ENCODE measurements at places on chromosomes 3 and 15.

- DNase-seq, result no peak
Observed at GRCh38 chr15:72827226-72827625, 43.7 kb upstream of the ADPGK start.

- DNase-seq, result no peak
Observed at GRCh38 chr3:40129510-40129909, 180.0 kb upstream of the EIF1B start.

DNA sequence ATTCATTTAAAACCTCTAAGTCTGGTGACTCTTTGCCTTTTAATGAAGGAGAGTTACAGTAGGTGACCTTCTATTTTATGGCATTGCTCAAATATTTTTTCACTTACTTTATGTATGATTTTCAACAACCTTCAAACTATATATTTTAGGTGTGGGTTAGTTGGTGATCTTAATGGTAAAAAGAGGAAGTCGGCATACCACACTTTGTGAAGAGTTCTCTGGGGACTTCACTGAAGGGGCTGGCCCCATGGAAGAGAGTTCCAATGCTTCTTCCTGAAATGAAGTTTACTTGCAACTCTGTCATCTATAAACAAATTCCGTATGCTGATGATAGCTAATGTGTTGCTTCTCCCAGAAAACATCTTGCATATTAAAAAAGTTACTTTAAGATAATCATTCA is 647.0 kb upstream of the SGO1 start:
- no peak for DNase-seq

- no peak for DNase-seq
Observed at GRCh38 chr3:15092686-15093085, 6.3 kb downstream of the RBSN start.

- no peak for DNase-seq
Observed at GRCh38 chr3:36373084-36373483, 7.2 kb upstream of the STAC start.

GRCh38 chr3:71008350-71008935 is 575.1 kb downstream of the FOXP1 start:
- no peak for DNase-seq

- DNase-seq, result no peak
Observed at GRCh38 chr3:31777092-31777491, 204.0 kb downstream of the OSBPL10 start.

GRCh38 chr3:58366699-58367098 is 34.0 kb downstream of the PXK start:
- no peak for DNase-seq

- no peak for DNase-seq
Observed at GRCh38 chr3:859135-859534, 233.7 kb upstream of the CNTN6 start.

GRCh38 chr3:71388535-71389120 is 194.9 kb downstream of the FOXP1 start:
- peak; percentile 32 for DNase-seq

DNA sequence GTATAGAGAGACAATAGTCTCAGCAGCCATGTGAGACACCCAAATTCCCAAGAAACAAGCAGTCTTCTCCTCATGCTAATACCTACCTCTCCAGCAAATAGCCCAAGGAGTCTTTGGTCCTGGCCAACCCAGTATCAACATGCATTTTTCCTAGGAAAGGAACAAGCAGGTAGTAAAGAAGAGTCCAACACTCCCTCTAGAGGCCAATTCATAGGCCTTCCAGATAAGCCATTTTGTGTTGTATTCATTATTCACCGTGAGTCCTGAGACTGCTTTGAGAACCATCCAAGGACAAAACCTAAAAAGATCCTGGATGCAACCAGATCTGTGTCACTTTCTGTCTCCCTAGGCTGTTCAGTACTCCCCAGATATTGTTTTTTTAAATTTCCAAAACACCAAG is 63.6 kb upstream of the SNTN start:
- DNase-seq, result no peak

DNA sequence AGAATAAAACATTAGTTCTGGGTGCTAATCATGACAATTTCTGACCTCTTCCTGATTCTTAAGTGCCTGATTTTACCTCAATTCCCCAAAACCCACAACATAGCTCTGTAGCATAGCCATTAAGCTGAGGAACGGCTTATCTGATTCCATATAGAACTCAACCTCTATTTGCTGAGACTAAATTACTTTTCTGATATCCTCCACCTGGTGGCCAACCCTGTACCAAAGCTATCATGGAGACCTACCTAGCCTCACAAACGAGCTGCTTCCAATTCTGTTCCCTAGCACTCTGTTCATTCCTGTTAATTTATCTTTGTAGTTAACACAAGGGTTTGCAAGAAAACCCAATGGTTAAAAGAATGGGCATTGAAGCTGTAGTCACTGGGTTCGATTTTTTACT is 245.2 kb downstream of the PLOD2 start:
- no peak for DNase-seq

GRCh38 chr3:31979001-31979697 is 1.9 kb downstream of the OSBPL10 start:
- DNase-seq, result no peak

DNA sequence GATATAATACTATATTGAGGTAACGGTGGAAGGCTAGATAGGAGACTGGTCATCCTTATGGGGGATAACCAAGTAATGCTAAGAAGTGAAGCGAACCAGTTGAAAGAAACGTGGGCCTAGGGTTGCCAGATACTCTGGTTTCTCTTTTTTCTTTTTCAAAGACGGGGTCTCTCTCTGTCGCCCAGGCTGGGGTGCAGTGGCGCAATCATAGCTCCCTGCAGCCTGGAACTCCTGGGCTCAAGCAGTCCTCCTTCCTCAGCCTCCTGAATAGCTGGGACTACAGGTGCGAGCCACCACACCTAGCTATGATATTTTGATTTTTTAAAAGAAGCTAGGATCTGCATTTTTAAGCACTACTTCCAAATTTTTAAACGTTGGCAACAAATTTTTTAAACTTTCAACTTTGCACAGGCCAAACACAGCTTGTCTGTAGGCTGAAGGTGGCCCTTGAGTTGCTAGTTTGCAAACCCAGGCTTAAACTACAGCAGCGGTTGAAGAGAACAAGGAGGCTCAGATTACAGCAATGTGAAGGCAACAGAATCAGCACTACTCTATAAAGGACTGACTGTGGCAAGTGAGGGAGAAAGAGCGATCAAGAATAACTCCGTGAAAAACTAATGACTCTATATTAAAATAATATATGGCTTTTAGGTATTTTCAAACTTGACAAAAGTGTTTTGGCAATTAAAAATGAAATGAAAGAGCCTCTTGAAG is 1.2 kb upstream of the RUBCN start:
- no peak for DNase-seq

- DNase-seq, result no peak
Observed at GRCh38 chr3:185508335-185508991, 9.6 kb upstream of the TMEM41A start.

GRCh38 chr3:31004025-31004678 is 109.7 kb upstream of the GADL1 start:
- DNase-seq, result no peak

- DNase-seq, result no peak
Observed at GRCh38 chr15:71761649-71762048, 48.7 kb upstream of the NR2E3 start.

DNA sequence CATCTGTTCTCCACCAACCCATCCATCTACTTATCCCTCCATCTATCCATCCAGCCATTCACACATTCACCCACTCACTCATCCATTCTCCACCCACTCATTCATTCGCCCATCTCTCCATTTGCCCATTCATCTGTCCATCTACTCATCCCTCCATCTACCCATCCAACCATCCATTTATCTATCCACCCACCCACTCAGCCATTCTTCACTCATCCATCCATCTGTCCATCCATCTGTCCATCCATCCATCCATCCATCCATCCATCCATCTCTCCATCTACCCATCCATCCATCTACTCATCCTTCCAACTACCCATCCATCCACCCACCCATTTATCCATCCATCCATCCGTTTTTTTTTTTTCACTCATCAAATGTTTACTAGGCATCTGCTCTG is 13.9 kb downstream of the FAM3D start:
- DNase-seq, result no peak

DNA sequence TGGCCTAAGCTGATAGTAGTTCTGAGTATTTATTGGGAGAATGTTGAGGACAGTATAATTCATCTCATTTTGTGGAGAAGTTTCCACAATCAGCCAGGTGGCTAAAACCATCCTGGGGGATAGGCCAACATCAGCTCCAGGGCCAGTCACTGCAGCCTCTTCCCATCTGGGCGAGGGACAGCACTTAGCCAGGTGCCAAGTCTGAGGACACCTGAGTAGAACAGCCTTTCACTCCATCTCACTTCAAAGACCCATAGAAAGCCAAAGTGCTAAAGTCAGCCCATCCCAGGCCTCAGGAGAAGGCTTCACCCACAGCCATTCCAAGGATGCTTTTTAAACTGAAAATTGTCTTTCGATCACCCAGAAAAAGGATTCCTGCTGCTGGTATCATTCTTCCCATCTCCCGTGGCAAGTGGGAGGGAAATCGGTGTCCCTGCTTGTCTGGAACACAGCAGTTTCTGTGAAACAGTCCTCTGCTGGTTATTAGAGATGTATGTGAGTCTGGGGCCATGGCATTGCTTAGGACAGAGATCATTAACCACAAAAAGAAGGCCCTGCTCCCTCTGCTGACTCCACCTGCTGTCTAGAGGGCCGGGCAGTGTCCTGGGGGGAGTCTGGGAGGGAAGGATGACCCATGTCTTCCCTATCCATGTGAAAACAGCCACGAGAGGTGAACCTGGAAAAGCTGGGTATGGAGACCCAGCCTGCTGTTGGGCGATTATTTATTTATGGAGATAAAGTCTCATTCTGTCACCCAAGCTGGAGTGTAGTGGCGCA is 9.6 kb downstream of the CALML4 start:
- no peak for DNase-seq

GRCh38 chr3:182608832-182609231 is 184.5 kb upstream of the ATP11B start:
- no peak for DNase-seq

DNA sequence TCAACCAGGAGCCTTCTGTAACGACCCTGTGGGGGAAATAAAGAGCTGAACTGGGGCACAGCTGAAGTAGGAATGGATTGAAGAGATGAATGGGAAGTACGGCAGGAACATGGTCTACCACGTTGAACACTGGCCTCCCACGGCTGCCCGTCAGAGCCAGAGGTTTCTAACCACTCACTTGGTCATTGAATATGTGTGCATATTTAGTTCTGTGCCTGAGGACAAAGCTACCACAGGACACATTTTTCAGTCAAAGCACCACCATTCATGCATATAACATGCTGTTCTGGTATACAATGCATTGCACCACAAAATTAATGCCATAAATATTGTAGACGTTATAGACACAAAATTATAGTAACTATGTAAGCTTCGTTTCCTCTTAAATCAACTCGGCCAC is 75.5 kb downstream of the MB21D2 start:
- no peak for DNase-seq
